ENCODE measurements at places on chromosomes 1 and 21.

DNA sequence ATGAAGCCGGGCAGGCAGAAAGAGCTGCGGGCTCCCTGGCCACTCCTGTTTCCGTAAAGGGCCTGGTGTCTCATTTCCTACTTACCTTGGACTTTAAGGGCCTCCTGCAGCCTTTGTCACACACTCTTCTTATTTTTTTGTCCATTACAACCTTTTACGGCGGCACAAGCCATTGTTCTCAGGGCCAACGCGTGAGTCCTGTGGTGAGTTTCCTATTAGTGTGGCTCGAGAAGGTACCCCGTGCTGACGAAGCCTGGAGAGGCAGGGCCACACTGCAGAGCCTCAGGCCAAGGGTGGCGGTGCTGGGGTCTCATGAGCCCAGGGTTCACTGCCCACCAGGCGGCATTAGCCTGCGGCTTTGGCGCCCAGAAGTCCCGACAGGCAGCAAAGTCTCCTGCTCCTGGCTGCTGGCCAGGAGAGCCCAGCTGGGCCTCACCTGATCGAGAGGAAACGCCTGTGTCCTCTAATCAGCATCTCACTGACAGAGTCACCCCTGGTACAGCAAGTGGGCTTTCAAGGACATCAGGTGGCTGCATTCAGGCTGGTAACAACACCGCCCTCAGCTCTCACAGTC is 62.0 kb downstream of the SIK1 start:
- no peak for DNase-seq
- H3K36me3 ChIP-seq: no peaks in the 10 kb centered on the region
- H3K4me3 ChIP-seq: no peak overlapping the region
- H3K4me1 ChIP-seq: no peaks in the 10 kb centered on the region
- H3K27me3 ChIP-seq: no peaks in the 10 kb centered on the region

- no peak for DNase-seq
- no peaks in the 10 kb centered on the region for H3K4me1 ChIP-seq
- no peak overlapping the region for H3K27ac ChIP-seq
- H3K4me3 ChIP-seq: no peak overlapping the region
These were observed 68.5 kb upstream of the IGSF21 start for GRCh38 chr1:18039102-18039501.

- no peak for DNase-seq
- H3K4me1 ChIP-seq: no peaks in the 10 kb centered on the region
- no peaks in the 10 kb centered on the region for H3K27me3 ChIP-seq
- no peak overlapping the region for H3K27ac ChIP-seq
- H3K36me3 ChIP-seq: no peaks in the 10 kb centered on the region
These were observed 98.5 kb upstream of the COL6A1 start for GRCh38 chr21:45883090-45883489.

GRCh38 chr21:31983120-31983519 is 110.3 kb downstream of the HUNK start:
- H3K27me3 ChIP-seq: no peaks in the 10 kb centered on the region
- H3K4me1 ChIP-seq: no peaks in the 10 kb centered on the region
- DNase-seq: no peak
- no peaks in the 10 kb centered on the region for H3K36me3 ChIP-seq

DNA sequence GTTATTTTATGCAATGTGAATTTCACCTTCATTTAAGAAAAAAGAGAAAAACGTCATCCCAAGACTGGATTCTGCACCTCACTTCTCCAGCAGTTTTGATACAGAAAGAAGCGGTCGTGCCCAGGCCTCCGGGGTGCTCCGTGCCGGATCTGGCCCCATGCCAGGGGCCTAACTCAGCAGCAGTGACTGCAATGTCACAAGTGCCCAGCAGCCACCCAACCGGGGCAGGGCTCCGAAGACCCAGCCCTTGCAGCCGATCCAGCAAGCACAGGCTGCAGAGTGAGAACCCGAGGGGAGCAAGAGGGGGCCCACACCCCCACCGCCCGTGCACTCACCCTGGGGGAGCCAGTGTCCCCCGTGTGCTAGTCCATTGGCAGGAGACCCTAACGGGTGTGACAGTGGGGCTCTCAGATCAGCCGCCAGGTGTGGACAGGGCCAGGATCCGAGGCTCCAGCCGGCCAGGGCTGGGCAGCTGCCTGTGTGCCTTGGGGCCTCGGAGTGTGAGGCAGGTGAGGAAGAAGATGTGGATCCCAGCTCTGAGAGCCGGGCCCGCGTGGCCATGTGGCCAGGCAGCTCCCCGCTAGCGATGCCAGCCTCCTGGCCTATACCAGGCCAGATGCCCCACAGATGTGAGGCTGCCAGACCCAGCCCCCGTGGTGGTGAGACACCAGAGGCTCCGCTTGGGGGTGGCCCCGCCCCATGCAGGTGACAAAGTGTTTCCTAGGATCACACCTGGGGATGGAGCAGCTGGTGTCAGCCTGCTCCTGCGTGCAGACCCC is 60.6 kb downstream of the MEGF6 start:
- H3K27ac ChIP-seq: no peak overlapping the region
- H3K27me3 ChIP-seq: no peaks in the 10 kb centered on the region
- peaks cover 9% of the 10 kb centered on the region for H3K4me1 ChIP-seq
- no peaks in the 10 kb centered on the region for H3K36me3 ChIP-seq

DNA sequence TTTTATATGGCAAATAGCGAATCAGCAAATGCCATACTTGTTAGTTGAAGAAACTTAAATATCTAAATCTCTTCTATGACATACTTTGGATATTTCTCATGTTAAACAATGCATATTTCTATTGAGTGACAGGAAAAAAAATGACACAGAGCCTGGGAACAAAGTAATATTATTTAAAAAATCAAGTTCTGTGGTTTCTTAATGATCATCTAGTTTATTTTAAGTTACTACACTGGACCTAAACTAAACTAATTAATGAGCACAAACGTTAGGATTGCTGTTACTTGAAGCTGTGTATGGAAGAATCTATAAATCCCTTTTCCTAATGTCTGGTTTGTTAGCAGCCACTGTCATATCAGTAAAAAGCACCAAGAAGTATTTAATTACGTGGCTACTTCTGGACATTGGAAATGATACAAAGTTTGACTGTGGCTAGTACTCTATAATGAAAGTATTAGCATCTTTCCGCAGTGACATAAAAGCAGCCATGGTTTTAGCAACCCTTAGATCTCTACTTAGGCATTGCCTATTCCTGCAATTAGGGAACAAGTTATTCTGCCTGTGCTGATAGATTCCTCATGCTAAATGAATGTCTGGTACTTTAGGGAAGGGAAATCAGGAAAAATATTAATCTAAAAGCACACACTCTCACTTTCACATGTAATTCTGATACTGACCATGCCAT is 981.7 kb upstream of the B3GALT2 start:
- no peaks in the 10 kb centered on the region for H3K4me1 ChIP-seq
- DNase-seq: no peak
- H3K4me3 ChIP-seq: no peak overlapping the region
- H3K27me3 ChIP-seq: no peaks in the 10 kb centered on the region
- H3K27ac ChIP-seq: no peak overlapping the region

DNA sequence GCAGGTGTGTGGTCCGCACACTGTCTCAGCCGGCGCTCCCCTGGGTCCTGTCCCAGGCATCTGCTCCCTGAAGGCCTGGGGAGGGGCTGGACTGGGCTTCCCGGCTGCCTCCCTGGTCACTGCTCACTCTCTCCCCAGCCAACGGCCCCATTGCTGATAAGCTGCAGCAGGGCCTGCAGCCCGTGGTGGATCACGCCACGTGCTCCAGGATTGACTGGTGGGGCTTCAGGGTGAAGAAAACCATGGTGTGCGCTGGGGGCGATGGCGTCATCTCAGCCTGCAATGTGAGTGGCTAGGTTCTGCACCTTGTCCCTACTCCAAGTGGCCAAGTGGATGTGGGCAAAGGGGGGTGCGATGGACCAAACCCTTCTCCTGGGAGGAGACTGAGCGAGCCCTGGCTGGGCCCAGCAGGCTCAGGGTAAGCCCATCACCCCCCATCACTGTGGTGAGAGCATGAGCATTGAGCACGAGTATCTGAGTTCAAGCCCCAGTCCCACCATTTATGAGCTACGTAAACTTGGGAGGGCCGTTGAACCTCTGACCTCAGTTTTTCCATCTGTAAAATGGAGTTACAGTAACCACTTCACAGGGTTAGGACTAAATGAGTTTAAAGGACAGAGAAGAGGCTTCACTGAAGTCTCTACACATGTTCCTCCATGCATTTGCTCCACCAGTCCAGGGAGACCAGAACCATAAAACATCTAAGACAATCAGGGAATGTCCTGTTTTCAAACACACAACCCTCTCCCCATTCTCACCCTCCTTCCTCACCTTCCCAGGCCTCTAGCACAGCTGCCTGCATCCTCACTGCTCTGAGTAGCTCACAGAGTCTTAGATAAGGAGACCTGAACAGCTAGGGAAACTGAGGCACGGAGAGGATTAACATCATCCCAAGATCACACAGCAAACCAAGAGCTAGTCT is 6.5 kb downstream of the CTRC start:
- H3K4me3 ChIP-seq: no peak overlapping the region
- H3K4me1 ChIP-seq: no peaks in the 10 kb centered on the region
- no peaks in the 10 kb centered on the region for H3K27me3 ChIP-seq
- DNase-seq: no peak
- no peaks in the 10 kb centered on the region for H3K36me3 ChIP-seq

GRCh38 chr1:94666797-94667196 is 125.2 kb upstream of the F3 start:
- no peaks in the 10 kb centered on the region for H3K4me1 ChIP-seq
- no peaks in the 10 kb centered on the region for H3K36me3 ChIP-seq
- DNase-seq: no peak
- H3K4me3 ChIP-seq: no peak overlapping the region

GRCh38 chr1:207951652-207952051 is 40.7 kb upstream of the CD34 start:
- H3K36me3 ChIP-seq: no peaks in the 10 kb centered on the region
- H3K27ac ChIP-seq: no peak overlapping the region
- H3K27me3 ChIP-seq: no peaks in the 10 kb centered on the region
- DNase-seq: no peak

DNA sequence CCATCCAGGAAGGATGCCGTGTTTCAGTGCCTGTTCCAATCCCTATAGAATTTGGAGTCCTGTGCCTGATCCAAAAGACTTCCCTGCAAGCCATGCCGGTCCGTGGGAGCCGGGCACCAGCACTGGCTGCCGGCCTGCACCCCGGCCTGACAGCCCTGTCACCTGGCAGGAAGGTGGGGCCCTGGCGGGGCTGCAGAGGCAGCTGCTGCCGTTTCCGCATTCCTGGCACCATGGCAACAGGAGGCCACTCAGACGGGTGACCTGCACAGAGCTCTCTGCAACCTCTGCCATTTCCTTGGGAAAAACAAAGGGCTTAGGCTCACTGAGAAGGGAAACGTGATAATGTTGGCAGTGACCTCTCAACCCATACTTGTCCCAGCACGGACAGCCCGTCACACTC is 63.2 kb upstream of the TMEM51 start:
- H3K27ac ChIP-seq: no peak overlapping the region
- peaks cover 15% of the 10 kb centered on the region for H3K4me1 ChIP-seq
- H3K4me3 ChIP-seq: no peak overlapping the region
- DNase-seq: no peak
- no peaks in the 10 kb centered on the region for H3K27me3 ChIP-seq
- no peaks in the 10 kb centered on the region for H3K36me3 ChIP-seq

DNA sequence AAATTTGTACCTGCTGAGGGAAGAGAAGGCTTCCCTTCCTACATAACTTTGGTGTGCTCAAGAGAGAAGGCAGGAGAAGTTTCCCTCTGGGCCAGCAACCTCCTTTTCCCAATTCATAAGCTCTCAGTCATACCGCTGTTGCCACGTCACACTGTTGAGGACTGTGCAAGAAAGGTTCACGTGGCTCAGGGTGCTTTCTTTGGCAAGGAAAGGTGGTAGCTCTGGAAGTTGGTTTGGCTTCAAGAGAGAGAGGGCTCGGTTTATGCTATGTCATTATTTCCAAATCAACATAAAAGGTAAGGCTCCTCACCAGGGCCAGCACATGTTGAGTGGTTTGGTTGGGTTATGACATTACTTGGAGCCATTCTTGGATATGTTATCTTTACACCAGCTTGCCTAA is 77.3 kb downstream of the TNFSF18 start:
- H3K27me3 ChIP-seq: no peaks in the 10 kb centered on the region
- H3K36me3 ChIP-seq: no peaks in the 10 kb centered on the region
- H3K27ac ChIP-seq: no peak overlapping the region
- no peak overlapping the region for H3K4me3 ChIP-seq

- H3K27ac ChIP-seq: no peak overlapping the region
- no peak overlapping the region for H3K4me3 ChIP-seq
- no peaks in the 10 kb centered on the region for H3K36me3 ChIP-seq
- DNase-seq: no peak
These were observed 41.3 kb downstream of the CYP2J2 start for GRCh38 chr1:59885160-59885832.

DNA sequence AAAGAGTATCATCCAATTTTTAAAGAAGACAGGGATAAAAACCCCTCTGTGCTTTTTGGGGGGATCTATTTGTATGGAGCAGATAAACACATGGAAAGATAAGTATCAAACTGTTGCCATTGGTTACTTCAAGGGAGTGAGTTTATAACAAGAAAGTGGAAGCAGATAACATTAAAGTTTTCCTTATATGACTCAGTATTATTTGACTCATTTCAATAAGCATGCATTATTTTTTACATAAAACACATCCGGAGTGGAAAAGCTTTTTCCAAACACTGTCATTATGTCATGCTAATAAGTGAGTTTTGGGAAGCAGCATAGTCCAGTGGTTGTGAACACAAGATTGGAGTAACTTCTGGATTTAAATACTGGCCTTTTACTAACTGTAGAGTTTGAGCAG is 452.2 kb downstream of the LTN1 start:
- no peaks in the 10 kb centered on the region for H3K36me3 ChIP-seq
- no peak overlapping the region for H3K27ac ChIP-seq
- H3K27me3 ChIP-seq: no peaks in the 10 kb centered on the region
- H3K4me3 ChIP-seq: no peak overlapping the region

DNA sequence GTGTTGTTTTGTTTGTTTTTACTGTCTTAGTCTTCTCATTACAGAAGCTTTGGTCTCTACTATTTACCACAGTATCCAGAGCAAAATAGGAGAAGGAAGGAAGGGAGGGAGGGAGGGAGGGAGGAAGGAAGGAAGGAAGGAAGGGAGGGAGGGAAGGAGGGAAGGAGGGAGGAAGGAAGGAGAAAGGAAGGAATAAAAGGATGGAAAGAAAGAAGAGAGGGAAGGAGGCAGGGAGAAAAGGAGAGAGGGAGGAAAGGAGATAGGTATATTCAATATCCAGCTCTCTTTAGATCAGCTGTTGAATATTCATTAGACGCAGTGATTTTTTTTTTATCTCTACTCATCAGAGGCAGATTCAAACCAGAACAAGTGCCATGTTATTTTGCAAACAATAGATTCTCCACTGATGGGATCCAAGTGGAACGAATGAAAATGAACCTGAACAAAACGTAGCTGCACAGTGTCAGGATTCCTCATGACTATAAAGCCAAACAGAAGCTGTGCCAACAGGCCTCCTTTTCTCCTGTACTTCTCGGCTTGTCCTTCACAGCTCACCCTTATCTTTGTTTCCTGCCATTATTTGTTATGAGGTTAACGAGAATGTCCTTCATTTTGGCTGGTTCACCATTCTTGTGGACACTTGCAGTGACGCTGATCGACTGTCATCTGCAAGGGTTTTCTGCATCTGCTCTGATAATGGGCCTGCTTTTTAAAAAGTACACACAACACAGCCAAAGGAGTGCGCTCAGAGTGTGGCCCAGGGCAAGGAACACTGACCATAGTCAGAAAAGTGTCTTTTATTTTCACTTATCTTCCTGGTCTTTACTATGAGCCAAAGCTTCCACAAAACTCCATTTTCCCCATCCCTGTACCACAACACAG is 7.8 kb upstream of the NTPCR start:
- no peaks in the 10 kb centered on the region for H3K36me3 ChIP-seq
- no peak overlapping the region for H3K4me3 ChIP-seq
- no peaks in the 10 kb centered on the region for H3K27me3 ChIP-seq
- no peak overlapping the region for H3K27ac ChIP-seq
